ENCODE measurements at places on chromosomes 6 and 20. TPM values are rescaled to one million over a fixed set of nuclear protein-coding genes. Genes with fewer than 3 reads are reported as not detected.
A peak's percentile ranks its signal among the peaks of the same experiment; 100 is the strongest.

- DNase-seq, result peak; percentile 53
These were observed 565 bp downstream of the QKI start for GRCh38 chr6:163414946-163415619.

DNA sequence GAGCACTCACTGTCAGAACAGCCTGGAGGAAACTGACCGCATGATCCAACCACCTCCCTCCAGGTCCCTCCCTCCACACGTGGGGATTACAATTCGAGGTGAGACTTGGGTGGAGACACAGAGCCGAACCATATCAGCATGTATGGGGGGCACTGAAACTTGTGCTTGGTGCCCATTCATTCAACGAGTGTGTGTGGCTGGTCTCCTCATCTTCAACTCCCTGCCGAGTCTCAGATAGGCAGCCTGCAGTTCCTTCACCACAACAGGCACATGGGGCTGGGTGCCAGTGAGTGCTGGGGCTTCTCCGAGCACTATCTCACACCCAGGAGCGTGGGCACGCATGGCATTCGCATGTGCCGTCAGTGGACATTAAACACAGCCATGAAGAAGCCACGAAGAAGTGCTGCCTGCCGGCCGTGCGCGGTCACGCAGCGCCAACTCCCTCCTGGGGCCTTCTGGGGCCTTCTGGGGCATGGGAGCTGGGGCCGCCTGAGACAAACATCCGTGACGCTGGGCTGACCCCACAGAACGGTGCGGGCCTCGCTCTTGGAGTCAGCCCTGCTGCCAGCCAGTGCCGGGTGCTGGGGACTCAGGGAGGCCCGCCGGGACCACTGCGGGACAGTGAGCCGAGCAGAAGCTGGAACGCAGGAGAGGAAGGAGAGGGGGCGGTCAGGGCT, 714 bp upstream of the RTEL1 start:
- no peak for DNase-seq

Gene ACSS2
- 156 TPM for total RNA-seq

GRCh38 chr20:15320941-15321340, 983.5 kb upstream of the FLRT3 start:
- DNase-seq, result no peak

DNA sequence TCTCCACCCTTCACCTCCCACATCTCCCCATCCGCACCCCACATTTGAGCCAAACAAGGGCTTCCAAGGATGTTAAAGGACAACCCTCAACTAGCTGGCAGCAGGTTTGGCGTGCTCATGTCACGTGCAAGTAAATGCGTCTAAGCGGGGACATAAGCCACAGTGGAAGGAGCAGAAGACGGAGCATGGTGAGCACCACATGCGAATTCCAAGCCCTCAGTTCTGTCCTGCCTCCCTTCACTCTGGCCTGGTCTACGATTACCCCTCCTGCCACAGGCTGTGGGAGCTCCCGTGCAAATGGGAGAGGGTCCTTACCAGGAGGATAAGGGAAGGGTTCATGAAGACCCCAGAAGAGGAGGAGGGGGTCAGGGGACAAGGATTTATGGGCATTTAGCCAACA, 44.9 kb upstream of the STX16 start:
- no peak for DNase-seq

Gene ACTL10
- 0.40 TPM for total RNA-seq

Gene SLC4A11
- 0.82 TPM for total RNA-seq

DNA sequence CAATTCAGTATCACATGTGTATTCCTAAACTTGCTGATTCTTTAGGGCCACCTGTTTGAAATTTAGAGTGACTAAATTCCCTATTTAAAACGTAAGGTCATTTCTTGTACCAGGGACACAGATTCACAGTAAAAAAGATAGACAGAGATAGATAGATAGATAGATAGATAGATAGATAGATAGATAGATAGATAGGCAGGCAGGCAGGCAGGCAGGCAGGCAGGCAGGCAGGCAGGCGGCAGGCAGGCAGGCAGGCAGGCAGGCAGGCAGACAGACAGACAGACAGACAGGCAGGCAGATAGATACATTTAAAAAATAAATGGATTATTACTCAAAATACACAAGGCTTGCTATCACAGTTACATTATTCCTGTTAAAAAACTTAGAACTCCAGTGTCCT, 54.2 kb downstream of the AGPAT4 start:
- DNase-seq, result no peak

DNA sequence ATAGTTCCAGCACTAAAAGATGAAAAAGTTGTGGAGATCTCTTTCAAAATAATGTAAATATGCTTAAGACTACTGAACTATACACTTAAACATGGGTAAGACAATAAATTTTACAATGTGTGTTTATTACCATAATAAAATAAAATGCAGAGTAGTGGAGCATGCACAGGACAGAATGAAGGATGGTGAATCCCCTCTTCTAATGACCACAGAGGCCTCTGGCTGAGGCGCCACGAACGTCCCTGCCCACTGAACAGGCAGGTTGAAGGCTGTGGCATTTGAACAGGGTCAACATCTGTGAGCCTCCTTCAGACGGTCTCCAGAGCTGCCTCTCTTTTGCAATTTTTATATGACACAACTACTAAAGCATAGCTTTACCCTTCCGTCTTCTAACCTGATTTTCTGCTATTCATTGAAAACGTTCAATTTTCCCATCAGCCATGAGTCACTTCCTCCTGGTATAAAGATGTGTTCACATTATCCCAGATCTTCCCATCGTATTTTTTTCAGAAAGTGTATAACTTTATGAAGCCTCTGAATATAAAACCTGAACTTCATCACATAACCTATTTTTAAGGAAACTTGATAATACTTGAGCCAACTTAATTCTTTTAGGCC, 37.8 kb downstream of the ADGRF4 start:
- no peak for DNase-seq

Gene C20orf141
- not detected for total RNA-seq

Gene GSTA3
- not detected for total RNA-seq

- DNase-seq, result no peak
These were observed 221.5 kb downstream of the MYLK4 start for GRCh38 chr6:2529211-2529719.

GRCh38 chr6:169371344-169372127, 117.9 kb upstream of the THBS2 start:
- DNase-seq, result no peak

DNA sequence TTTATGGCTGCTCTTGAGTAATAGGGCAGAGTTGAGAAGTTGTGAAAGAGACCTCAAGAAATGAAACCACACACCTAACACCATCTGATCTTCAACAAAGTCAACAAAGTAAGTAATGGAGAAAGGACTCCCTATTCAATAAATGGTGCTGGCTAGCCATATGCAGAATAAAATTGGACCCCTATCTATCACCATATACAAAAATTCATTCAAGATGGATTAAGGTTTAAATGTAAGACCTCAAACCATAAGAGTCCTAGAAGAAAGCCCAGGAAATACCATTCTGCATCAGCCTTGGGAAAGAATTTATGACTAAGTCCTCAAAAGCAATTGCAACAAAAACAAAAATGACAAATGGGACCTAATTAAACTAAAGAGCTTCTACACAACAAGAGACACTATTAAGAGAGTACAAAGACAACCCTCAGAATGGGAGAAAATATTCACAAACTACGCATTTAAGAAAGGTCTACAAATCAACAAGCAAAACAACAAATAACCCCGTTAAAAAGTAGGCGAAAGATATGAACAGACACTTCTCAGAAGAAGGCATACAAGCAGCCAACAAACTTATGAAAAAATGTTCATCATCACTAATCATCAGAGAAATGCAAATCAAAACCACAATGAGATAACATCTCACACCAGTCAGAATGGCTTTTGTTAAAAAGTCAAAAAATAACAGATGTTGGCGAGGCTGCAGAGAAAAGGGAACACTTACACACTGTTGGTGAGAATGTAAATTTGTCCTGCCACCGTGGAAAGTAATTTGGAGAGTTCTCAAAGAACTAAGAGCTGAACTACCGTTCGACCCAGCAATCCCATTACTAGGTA, 4.0 kb downstream of the MAP3K5 start:
- no peak for DNase-seq

DNA sequence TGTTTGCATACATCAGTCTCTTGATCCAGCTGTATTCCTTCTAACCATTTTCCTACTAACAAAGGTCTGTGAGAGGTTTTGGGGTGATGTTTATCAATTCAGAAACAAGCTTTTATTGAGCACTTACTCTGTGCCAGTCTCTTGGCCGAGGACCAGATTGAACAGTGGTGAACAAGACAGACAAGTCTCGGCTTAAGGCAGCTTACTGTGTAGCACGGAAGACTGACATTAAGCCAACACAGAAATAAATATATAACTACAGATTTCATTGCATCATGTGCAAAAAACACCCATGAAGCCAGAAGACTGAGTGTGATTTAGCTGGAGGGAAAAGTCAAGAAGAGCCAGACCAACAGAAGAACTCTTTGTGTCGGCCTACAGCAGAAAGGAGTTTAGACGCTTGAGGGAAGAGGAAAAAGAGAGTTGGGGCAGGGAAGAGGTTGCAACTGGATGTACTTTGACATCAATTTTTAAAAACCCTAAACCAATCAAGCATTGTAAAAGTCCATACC, 549.6 kb upstream of the CITED2 start:
- DNase-seq, result no peak

DNA sequence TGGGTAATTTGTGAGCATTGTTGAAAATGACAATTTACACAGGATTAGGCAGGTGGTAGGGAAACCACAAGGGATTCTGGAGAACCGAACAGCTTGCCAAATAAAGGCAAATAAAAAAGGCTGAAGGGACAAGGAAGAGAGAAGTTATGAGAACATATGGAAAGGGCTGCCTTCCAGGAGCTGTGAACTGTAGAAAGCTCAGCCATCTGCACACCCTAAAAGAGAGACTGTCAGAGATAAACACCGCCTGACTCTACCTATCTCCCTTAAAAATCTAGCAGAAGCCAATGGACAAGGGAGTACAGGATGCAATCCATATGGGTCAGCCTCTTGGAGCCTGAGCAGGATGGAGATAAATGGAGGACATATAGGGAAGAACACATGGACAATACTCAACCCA, 12.7 kb upstream of the SLC17A1 start:
- DNase-seq, result no peak

Gene STX11
- total RNA-seq, result 7.8 TPM

DNA sequence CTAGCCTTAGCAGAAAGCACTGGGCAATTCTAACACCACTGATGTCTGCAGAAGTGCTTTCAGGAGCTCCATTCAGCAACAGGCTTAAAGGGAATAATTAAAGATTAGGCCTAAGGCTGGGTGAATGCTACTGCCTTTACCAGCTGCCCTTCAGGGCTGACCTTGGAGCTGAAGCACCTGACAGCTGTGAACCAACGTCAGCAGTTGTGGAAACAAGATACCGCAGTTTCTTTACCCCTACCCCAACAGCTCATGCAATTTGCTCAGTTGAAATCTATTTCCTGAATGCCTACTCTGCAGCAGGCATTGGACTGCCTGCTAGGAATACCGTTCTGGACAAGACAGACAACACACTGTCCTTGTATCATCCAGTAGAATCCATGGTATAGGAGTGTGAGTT, 51.5 kb upstream of the ADTRP start:
- DNase-seq, result no peak

Gene FILIP1
- total RNA-seq, result 156 TPM

- no peak for DNase-seq
These were observed 661 bp upstream of the PPP1R14C start for GRCh38 chr6:150142097-150142669.

- no peak for DNase-seq
These were observed 8.4 kb upstream of the SPINT3 start for GRCh38 chr20:45523821-45524220.

- no peak for DNase-seq
These were observed 22.1 kb upstream of the KCNK5 start for GRCh38 chr6:39251406-39251805.

DNA sequence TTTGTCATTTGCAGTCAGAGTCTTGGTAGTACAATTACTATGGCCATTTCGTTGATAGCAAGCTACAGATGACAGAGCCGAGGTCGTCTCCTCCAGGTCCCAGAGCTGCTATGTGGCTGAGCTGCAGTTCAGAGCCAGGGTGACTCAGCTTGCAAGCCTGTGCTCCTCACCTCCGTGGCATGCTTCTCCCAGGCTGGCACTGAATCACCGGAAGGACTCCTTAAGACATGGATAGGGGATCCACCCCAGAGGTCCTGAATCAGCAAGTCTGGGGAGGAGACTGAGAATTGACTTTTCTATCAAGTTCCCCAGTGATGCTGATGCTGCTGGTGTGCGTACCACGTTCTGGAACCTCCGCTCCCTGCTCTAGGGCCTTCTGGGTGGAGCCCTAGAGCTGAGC, 291.2 kb downstream of the CDH26 start:
- DNase-seq, result no peak

DNA sequence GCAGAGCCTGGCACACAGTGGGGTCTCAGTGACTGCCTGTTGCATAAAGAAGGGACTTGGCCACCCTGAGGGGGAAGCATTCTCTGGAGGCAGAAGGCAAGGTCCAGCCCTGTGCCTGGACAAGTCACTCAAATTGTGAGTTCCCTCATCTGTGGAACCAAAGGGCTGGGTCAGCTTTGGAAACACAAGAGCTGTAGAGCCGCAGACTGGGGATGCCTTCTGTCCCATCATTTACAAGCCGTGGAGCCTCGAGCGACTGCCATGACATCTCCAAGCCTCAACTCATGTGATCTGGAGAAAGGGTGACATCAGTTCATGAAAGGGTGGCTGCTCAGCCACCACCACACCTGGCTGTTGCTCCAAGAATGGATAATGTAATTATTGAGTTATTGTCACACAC, 20.4 kb upstream of the SIRPD start:
- no peak for DNase-seq

Measured in left ventricle myocardium superior (tissue), 1 donor.